Activated naive CD4-positive, alpha-beta T cell treated with anti-CD3 and anti-CD28 coated beads, Interleukin-2, amount 50 U/mL, for 16 hours (primary cell): ENCODE measurements at places on chromosomes 11 and 22.

DNA sequence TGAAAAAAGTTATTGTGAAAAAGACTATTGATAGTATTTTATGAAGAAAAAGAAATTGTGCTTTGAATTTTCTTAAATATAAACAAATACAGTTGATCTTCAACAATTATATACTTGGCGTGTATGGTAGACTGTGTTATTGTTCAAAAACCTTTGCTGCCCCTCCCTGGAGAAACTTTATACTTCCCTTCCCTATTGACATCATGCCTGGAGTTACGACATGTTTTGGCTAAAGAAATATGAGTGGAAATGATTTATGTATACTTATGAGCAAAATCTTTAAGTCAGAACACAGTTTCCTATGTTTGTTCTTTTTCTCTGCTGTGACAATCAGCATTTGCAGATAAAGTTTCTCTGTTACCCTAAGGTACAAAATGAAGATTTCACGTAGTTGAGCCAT is 243.8 kb downstream of the TMEM135 start:
- DNase-seq = no peak

GRCh38 chr11:12666915-12667314 is 7.3 kb upstream of the TEAD1 start:
- no peak for DNase-seq

GRCh38 chr11:111459506-111460270 is 52.5 kb downstream of the BTG4 start:
- DNase-seq = no peak

GRCh38 chr22:45240810-45241631 is at the start of gene KIAA0930:
Gene KIAA0930, minus strand, starts transcription at chr22:45240894. Its CDS starts 191 bp downstream, at chr22:45240703.
- peak; percentile 62 for DNase-seq

DNA sequence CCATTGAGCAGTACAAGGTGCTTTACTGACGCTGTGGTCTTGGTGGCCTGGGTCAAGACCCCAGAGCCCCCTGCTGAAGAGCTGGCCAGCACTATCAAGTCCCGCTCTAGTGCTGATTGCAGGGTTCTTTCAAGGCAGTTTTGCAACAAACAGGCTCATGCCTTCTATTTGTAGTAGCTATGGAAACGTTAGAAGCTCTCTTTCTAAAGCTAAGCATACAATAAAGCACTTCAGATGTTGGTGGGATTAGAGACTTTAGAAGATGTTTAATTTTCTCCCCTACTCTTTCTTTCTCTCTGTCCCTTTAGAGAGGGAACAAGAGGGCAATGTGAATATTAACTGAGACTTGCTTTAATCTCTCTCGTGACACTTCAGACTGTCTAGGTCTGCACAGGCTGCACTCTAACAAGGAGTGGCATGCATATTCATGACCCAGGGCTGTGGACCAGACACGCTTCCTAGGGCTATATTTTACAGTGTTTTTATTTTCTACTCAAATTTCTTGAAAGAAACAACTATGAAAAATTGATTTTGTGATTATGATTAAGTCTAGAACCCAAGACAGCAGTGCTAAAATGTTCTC is 138.6 kb downstream of the WNT7B start:
- no peak for DNase-seq

- DNase-seq = no peak
Measured at GRCh38 chr11:96964661-96965060, 574.8 kb downstream of the JRKL start.

DNA sequence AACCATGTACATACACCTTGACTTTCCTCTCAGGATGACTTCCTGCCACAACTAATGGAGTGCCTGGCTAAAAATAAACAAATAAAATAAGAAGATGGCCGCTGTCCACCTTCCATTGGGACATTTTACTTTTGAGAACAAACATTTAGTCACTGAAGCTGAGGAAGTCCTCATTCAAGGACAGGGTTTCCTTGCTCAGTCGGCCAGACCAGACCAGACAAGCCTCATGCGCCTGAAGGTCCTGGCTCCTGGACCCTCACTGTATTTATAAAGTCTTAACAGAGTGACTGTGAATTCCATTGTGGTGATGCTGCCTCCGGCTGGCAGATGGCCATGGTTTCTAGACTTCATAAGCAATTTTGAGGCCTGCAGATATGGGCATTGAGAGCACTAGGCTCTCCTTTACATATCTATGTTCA is 114.5 kb downstream of the MAML2 start:
- no peak for DNase-seq

- no peak for DNase-seq
Measured at GRCh38 chr11:113148652-113149051, 165.7 kb upstream of the TTC12 start.

- no peak for DNase-seq
Measured at GRCh38 chr22:36325154-36326031, 62.4 kb downstream of the MYH9 start.

DNA sequence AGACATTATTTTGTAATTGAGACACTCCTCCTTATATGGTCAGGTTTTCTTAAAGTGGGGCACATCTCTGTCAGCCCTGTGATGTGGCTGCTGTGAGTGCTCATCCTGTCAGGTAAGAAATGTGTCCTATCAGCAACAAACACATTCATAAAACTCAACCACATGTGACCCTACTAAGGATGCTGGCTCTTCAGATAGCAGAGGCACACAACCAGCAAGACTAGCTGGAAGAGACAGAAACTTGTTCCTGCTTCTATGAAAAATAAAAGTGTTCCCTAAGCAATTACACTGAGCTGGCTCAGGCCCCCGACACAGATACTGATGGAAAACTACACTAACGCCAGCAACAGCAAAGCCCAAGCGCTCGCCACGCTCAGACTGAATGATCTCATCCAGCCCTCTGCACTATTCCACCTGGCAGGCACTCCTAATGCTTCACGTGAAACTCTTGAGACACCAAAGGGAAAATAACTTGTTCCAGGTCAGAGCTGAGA is 49.8 kb upstream of the CYP2D6 start:
- DNase-seq = peak; percentile 27

- no peak for DNase-seq
Measured at GRCh38 chr11:73147771-73148681, 5.9 kb upstream of the FCHSD2 start.

DNA sequence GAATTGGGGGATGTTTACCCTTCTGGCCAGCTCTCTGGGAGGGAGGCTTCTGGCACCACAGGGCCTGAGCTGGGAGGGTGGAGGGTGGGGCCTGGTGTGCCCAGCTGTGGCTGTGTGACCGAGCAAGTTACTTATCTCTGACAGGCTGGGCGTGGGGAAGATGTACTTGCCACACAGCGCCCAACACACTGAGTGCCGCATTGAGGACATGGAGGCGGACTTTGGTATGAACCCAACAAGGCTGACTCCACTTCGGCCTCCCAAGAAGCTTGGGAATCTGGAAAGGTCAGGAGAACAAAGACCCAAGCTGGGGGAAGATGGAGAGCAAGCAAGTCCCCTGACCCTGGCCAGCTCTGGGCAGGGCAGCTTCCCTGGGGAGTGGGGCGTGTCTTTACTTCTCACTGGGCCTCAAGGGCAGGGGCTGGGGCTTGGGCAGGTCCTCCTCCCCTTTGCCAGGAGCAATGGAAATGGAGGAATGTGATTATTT is 2.4 kb upstream of the MGAT3 start:
- no peak for DNase-seq

- peak; percentile 35 for DNase-seq
Measured at GRCh38 chr11:102047305-102047924, at the start of gene CFAP300. Gene CFAP300, plus strand, starts transcription at chr11:102047437. Its CDS starts 34 bp downstream, at chr11:102047471.

- no peak for DNase-seq
Measured at GRCh38 chr11:106092446-106092845, 15.0 kb downstream of the AASDHPPT start.

DNA sequence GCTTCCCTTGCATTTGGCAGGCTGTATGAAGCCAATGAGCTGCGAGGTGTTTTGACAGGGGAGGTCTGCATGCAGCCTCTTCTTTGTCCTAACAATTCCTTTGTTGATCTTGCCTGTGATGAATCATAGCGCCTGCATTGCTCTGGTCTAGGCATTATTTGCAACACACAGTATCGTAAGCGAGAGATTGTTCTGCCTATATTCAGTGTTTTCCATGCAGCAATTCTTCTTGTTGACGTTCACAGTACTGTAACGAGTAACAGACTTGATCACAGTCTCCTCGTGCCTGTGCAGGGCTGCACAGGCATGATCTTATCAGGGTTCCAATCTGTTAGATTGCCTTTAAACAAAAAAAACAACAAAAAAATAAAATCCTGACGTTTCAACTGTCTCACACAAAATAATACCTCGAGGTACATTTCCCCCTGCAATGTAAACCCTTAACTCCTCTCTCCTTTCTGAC is 13.9 kb upstream of the ADSL start:
- no peak for DNase-seq

GRCh38 chr11:133895061-133895479 is 49.8 kb upstream of the SPATA19 start:
- DNase-seq = no peak

DNA sequence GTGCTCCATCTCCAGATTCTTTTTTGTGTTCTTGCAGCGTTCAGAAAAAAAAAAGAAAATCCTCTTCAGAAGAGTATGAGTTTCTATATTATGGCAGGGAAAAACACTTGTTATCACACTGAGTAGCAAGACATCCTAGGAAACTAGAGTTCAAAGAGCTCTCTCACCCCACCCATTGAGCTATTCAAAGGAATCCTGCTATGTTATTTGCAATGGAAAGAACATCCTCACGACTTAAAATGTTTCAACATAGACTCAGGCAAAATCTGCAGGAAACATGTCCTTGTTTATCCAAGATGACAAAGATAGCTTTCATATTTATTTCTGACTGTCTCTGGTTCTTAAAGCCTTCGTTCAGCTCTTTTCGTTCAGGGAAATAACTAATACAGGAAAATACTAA is 331.6 kb upstream of the ANO5 start:
- no peak for DNase-seq

DNA sequence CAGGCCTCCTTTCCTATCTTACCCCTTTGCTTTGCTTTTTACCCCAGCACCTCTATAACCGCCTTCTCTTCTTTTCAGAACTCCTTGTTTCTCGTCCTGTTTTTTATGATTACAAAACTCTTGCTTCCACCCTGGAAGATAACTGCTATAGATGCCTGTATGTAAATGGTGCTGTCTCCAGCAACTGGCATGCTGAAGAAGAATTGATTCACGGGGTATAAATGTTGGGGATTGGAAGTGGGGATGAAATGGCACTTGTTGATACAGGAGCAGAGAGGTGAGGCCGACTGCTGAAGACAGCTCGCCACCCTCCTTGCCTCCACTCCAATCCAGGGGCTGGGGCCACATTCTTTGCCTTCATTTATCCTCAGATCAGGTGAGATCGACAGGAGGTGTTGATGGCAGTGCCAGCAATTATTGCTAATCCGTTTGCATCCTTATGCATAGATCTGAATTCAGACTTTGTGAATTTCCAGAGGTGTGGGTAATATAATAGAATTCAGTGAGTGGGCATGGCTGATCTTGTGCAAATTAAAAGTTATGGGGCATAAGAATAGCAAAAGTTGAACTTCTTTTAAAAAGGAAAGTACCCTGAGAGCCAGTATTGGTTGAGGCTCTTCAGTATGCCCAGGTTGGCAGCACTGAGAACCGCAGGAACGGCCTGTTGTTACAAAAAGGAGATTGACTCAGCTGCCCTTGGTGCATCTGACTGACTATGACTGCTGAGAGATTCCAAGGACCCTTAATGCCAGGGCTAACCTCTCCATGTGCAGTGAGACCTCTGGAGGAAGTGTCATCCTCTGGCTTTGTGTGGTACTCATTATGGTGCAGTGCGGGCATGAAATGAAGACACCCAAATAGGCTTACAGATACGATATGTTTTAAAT is 5.3 kb downstream of the NEAT1 start:
- no peak for DNase-seq

DNA sequence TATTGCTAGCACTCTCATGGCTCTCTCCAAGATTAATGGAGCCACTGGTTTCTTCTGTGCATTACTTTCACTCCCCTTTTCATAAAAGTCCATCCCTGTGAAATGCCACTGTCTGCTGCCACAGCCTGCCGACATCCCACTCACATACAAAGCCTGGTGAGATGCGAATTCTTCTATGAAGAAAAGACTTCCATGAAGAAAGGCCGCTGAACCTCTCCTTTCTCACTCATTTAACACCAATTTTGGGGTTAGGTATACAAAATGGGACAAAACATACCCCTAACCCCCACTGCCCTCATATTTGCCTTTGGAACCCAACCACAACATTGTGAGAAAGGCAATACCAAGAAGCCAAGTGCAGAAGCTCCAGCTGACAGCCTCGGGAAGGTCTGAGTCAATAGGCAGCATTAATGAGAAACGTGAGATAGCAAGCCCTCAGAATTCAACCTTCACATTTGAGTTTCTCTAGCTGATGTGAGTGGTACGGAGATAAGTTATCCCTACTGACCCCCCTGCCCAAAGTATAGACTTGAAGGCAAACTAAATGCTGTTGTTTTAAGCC is 156.4 kb downstream of the ATG16L2 start:
- no peak for DNase-seq

DNA sequence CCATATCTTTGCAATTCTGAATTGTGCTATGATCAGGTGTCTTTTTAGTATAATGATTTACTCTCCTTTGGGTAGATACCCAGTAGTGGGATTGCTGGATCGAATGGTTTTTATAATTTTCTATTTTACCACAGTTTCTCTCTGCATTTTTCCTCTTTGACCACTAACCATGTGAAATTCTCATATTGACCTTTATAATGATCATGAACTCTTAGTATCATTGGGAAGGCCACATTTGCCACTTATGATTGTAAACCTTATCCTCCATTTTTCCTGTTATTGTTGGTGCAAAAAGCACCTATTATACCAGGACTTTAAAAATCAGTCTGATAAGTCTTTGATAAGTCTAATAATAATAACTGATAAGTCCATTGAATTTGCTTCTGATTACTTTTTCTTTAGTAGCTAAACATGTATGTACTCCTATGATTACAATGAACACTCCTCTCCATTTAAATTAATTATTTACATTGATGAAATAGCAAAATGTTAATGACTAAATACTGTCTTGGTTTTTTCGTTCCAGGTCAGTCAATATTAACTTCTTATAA is 9.6 kb downstream of the NEAT1 start:
- no peak for DNase-seq

DNA sequence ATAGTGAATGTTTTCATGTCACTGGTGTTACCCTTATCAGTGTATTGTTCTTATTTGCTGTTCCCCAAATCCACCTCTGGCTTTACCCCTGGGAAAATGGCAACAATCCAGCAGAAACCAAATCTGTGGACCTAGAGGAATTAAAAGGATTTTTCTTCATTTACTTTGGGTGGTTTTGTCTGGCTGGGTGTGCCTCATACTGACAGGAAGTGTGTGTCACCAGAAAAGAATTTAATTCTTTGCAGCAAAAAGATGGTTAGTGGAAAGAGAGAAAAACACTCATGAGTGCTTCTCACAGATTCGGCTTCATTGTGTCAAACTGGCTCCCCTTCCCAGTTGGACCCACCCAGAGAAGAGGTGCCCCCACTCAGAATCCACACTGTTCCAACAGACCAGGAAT is 38.9 kb downstream of the FZD4 start:
- no peak for DNase-seq

DNA sequence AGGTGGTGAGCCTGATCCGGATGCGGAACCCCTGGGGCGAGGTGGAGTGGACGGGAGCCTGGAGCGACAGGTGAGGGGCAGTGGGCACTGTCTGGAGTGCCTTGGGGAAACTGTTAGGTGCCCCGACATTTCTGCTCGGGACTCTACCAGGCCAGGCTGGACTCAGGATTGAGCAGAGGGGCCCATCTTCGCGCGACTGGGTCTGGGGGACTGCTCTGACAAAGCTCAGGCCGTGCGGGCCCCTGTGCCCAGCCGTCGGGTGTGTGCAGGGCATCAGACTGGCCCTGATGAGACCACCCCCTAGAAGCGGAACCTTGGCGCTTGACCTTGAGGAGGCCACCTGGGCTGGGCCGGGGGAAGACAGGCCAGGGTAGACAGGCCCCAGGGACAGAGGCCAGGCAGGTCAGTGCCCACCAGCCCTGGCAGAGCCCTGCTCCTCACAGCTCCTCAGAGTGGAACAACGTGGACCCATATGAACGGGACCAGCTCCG is 6.3 kb downstream of the CAPN1 start:
- DNase-seq = no peak
